ENCODE measurements at places on chromosomes 6 and 20.

GRCh38 chr6:2257363-2257762, 12.0 kb upstream of the GMDS start:
- peak; percentile 25 for DNase-seq

DNA sequence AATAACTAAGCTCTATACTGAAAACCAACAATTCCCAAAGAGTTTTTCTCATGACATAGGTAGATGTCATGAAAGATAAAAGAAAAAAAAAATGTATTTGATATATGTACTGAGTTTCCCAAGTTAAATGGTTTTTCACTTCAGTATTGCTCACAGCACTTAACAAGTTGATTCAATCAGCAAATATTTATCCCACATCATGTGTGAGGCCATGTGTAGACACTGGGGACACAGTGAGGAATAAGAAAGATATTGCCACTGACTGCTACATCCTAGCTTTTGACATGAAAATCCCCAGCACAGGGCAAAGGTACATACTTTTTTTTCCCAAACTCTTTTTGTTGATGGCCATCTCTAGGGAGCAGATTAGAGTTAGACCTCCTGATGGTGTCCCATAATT, 25.3 kb downstream of the SPTLC3 start:
- no peak for DNase-seq

DNA sequence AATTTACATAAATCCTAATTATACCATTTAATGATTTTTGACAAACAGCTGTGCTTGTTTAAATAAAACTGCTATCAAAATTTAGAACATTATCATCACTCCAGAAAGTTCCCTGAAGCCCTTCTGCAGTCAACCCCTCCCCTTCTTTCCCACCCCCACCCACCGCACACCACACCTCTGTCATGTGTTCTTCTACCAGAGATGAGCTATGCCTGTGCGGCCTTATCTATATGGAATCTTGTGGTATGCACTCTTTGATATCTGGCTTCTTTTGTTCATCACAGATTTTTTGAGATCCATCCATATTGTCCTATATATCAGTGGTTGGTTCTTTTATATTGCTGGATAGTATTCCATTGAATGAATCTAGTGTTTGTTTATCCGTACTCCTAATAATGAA, 7.2 kb downstream of the MYLIP start:
- DNase-seq: no peak

- no peak for DNase-seq
These were observed 53.4 kb downstream of the LYRM2 start for GRCh38 chr6:89585154-89585553.

DNA sequence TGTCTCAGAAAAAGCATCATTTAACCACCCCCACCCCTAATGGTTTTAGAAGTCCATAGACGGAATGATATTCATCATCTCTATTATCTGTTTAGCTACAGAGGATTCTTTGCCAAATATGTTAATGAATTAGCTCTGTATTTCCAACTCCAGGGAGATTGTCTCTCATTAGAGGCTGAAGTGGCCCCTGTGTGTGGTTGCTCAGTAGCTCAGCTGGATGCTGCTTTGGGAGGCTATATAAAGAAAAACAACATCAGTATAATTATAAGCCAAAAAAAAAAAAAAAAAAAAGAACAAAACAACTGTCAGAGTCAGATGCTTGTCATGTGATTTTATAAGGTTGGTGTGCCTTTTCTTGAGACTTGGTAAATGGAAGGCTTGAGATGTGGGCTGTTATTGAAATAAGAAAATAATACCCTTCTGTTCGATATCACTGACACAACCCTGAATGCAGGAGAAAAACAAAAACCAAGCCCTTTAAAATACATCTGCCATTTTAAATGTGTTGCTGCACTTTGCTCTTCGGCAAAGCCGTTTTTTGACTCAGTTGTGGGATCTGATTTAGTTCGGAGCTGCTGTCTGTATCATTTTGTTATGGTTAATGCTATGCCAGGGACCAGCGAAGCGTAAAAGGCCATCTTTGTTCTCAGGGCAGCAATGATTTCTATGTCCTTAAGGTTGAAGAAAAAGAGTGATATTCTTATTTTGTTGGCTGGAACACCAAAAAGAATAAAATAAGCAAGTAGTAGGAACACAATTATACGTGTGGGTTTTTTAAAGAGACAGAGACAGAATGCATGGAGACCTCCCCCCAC, 422.6 kb downstream of the QKI start:
- peak; percentile 85 for DNase-seq

DNA sequence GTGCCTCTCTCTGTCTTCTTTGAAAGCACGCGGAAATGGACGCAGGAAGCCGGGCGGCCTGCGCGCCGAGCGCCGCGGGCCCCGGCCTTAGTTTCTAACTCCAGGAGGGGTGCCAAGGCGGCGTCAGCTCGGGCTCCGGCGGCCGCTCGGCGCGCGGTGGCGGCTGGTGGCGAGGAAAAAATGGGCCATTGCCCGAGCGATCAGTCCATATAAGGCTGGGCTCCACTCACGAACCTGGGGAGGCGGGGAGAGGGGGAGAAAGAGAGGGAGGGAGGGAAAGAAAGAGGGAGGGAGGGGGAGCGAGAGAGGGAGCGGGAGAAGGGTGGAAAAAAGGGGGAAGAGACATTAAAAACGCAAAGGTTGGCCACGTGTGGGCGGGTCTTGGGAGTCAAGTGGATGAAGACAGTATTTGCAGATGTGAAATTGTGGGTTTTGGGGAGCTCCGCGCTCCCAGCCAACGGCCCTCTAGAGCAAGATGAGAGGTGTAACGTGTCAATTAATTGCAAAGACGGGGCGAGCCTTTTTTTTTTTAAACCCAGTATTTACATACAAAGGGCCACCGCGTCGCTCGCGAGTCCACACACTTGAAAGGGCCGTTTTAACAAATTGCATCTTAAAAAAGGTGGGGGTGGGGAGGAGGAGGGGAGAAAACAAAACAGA, at the start of gene NKX2-2:
TSS of gene NKX2-2 (minus strand) at position 184 of the 660 bp plus-strand sequence. CDS start 395 bp downstream, outside the sequence.
- peak; percentile 10 for DNase-seq

DNA sequence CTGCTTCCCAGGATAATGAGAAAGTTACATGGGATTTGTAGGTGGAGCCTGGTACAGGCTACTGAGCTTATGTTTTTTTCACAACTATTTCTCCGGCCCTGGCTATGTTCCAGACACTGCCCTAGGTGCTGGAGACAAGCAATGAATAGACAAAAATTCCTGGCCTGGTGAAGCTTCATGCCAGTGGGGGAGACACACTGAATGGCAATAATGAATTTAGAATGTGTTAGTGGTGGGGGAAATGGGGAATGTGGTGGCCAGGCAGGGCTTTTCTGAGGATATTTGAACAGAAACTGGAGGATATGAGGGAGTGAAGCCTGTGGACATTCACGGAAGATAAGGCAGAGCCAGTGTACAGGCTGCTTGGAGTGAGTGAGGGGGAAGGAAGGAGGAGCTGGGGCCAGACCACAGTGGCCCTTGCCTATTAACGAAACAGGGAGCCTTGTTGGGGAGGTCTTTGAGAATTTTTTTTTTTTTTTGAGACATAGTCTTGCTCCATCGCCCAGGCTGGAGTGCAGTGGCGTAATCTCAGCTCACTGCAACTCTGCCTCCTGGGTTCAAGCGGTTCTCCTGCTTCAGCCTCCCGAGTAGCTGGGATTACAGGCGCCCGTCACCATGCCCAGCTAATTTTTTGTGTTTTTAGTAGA, 6.6 kb downstream of the FOXS1 start:
- no peak for DNase-seq

- no peak for DNase-seq
These were observed 106.6 kb upstream of the BTN3A2 start for GRCh38 chr6:26258212-26258977.

DNA sequence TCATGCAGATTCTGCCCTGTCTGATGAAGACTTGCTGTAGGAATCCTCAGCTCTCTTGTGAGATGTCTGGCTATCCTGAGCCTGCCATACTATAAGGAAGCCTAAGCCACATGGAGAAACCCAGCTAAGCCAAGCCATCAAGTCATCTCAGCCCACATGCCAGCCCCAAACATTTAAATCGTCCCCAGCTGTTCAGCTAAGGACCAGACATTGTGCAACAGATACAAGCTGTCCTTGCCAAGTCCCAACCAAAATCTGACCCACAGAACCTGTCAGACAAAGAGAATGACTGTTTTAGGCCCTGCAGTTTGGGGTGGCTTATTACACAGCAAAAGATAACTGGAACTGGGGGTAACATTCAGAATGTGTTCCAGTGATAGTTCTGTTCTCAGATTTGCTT, 36.8 kb upstream of the FOXC1 start:
- DNase-seq: no peak

DNA sequence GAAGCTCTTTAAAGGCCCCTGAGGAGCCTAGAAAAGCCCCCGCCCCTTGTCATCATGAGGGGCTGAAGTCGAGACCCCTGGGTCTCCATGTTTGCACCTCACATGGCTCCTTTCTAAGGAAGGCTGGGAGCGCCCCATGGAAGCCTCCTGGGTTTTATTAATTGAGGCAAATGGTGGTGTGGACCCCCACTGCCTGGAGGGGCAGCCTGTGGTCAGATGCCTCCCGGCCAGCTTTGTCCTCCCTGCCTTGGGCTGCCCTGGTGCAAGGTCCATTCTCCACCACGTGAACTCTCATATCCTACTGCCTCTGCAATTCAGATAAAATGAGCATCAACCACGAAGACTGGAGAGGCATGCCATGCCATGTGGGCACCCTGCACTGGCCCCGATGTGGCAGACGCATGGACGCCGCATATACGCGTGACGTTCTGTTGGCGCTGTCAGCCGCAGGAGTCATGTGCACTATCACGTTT, 295.5 kb downstream of the TAF4 start:
- DNase-seq: no peak

- no peak for DNase-seq
These were observed 1.3 kb upstream of the PNISR start for GRCh38 chr6:99426451-99426757.

DNA sequence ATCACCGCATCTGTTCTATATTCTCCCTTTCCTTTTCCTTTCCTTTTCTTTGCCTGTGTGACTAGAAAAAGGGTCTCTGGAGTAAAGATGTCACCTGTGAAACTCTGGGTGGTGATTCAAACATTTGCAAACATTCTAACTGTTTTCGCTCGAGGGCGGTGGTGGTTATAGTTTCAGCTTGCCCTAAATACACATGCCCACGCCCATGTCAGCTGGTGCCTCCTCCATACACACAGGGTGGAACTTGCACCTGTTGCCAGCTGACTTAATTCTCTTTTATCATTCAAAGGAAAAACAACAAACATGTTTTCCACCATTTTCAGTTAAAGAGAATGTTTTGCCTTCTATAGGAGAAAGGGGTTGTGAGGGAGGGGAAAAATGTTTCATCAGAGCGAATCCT, 381.9 kb upstream of the ARID1B start:
- no peak for DNase-seq

- DNase-seq: no peak
These were observed 89.8 kb downstream of the MDN1 start for GRCh38 chr6:89729818-89730217.

DNA sequence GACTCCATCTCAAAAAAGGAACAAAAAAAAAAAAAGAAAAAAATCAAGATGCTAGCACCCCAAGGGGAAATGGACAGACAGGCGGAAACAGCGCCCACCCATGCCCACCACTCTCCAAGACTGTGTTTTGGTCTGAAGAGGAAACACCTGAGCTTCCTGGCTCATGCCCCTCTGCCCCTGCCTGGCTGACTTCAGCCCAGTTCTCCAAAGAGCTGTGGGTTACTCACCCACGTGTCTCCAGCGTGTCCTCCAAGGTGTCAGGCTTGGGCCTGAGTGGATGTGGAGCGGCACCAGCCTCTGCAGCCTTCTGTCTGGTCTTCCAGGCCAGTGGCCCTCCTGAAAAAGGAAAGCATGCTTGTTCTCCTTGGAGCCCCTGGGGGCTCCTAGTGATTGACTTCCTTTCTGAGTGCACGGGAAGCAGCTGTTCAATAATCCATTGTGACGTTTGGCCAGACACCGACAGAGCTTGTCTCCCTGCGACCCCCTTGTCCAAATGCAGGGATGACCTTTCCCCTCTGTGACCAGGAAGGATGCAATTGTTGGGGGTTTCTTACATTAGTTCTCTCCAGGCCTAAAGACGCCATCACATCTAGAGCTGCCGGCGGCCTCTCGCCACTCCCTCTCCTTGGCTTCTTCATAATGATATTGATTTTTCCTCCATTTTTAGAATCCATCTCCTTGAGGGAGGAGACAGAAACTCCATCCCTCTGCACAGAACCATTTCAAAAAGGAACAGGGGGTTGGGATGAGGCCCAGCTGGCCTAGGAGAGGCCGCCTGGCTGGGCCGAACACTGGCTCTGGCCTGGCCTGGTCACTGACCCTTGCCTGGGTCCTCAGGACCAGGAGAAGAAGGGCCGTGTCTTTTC, 58.4 kb downstream of the ADNP start:
- DNase-seq: no peak

DNA sequence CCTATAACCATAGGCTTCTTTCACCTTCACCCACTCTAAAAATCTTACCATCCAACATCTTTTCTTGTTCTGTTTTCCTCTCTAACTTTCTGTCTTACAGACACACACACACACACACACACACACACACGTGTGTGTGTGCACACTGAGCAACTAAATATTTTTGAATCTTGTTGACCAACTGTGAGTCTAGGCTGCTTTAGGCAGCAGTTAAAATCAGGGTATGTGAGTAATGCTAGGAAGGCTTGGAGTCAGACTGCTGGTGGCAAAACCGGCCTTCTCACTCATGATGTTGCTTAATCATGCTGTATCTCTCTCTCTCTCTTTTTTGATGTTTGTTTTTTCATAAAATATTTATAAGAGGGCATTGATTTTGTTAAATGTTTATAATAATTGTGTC, 103.1 kb upstream of the TBX18 start:
- no peak for DNase-seq

DNA sequence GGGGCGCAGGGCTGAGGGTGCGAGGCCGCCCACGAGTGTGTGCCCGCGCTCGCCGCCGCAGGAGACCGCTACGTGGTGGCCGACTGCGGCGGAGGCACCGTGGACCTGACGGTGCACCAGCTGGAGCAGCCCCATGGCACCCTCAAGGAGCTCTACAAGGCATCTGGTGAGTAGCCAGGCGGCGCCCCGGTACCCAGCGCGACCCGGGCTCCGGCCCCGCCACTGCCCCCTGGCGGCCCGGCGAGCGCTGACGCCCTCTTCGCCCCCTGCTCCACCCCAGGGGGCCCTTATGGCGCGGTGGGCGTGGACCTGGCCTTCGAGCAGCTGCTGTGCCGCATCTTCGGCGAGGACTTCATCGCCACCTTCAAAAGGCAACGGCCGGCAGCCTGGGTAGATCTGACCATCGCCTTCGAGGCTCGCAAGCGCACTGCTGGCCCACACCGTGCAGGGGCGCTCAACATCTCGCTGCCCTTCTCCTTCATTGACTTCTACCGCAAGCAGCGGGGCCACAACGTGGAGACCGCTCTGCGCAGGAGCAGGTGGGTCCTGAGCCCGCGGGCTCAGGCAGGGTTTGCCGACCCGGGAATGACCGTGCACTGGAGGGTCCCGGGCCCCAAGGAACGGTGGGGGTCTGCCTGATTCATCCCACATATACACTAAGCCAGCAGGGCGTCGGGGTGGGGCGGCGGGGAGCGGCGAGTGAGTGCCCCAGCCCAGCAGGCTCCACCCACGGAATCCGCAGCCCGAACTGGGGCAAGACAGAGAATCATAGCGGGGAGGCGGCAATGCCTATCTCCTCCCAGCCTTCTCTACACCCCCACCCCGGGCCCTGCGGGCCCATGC, 17.4 kb downstream of the HSPA12B start:
- DNase-seq: peak; percentile 71
